ENCODE measurements at places on chromosomes 6 and 20.

GRCh38 chr6:39920157-39920556 lies 14.1 kb downstream of the MOCS1 start:
- no peak for DNase-seq

DNA sequence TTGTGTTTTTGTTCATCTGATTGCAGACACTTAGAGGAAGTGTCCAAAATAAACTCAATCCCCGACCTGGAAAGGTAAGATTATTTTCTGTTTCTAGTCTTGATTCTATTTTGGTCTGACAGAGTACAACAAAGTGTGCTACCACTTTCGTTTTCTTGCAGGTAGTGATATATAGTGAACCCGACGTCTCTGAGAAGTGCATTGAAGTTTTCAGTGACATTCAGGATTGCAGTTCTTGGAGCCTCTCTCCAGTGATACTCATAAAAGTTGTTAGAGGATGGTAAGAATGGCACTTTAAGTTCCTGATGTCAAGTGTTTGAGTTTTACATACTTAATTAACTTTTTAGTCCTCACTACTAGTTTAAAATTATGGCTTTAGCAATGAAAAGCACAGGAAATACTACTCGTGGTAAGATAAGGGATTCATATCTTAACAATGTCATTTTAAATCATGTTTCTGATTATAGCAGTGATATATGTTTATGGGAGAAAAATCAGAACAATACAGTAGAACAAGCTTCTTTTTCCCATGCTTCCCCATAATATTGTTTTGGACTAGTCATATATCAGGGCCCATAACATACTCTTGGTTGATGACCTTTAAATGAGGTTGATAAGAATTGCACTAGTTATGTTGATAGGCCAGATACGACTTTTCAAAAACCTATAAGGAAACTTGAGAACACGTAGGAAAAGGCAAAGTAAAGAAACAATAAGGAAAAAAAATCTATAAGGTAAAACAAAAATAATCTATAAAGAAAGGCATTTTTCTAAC lies 104.0 kb downstream of the RTN4IP1 start:
- no peak for DNase-seq

- DNase-seq: no peak
Measured at GRCh38 chr20:41344938-41345728, 4.5 kb downstream of the LPIN3 start.

- DNase-seq: no peak
Measured at GRCh38 chr20:63066506-63067265, 59.9 kb upstream of the BHLHE23 start.

DNA sequence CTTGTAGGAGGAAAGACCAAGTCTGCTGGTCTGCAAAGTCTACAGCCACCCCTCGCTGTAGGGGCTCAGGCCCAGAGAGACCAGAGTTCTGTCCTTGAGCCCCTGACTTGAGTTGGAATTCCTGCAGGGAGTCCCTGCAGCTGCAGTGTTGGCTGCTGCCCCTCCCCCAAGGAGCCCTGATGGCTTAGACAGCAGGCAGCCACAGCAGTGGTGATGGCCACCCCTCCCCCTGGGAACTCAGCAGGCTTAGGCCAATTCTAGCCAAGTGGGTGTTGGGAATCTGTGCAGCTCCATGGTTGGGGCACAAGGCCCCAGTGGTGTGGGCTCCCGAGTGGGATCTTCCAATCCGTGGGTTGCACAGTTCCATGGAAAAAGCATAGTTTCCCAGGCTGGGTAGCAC lies 345.4 kb downstream of the CD109 start:
- no peak for DNase-seq

- DNase-seq: no peak
Measured at GRCh38 chr20:48492715-48493070, 335.1 kb downstream of the PREX1 start.

DNA sequence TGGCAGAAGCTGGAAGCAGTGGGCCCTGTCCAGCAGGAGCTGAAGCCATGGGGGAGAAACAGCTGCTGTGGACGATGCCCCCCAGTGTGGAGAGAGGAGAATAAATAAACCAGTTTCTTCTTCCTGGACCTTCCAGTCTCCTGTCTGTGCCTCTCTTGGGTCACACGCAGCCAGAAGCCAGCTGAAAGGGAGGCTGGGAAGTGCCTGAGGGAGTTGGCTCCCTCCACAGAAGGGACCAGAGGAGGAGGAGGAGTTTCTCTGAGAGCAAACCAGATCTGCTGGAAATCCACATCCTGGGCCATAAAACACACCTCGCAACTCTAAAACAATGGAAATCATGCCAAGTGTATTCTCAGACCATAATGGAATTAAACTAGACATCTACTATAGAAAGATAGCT lies 577.0 kb downstream of the CDH26 start:
- no peak for DNase-seq

DNA sequence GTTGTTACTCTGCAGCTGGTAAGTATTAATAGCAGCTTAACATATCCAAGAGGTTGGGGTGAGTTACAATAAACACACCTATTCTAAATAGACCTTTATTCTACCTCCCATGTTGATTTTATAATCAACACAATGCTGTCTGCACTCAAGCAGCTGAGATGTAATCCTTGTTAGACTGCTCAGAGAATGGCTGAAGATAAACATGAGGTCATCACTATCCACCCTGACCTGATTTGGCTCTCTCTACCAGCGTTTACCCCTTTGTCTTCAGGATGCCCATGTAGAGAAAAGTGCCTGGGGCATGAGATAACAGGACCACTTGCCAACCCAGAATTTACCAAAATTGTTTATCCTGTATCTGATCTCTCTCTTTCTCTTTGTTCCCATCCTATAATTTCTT lies 220.7 kb upstream of the DEFB112 start:
- DNase-seq: no peak

DNA sequence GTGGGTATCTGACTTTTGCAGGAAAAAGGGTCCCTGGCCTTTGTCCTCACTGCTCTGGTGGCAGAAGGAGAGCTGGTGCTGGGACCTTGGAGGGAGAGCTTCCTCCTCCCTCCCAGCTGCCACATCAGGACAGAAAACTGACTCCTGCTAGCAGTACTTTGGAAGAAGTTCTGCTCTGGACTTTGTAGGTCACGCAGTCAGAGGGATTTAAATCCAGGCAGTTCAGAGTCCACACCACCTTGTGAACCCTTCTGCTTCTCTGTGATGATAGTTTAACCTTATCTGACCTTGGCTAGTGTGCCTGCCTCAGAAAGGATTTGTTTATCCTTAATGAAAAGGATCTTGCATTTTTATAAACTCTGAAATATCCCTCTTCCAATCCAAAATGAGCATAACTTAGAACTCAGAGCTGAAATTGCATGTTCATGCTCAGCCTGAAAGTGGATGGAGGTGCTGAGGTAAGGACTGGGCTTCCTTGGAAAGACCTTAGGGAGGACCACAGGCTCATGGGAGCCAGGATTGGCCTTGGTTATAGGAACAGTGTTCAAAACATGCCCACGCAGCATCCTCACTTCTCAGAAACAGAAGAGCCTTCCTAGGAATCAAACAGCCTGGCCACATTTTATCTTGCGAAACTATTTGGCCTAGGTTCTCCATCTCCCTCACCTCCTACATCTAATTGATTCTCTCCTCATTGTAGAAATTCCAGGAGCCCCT lies 123.9 kb upstream of the SASH1 start:
- no peak for DNase-seq

GRCh38 chr20:62433658-62434497 lies 6.5 kb upstream of the RBBP8NL start:
- DNase-seq: no peak

- DNase-seq: no peak
Measured at GRCh38 chr20:58308290-58308679, 1.2 kb upstream of the RAB22A start.

DNA sequence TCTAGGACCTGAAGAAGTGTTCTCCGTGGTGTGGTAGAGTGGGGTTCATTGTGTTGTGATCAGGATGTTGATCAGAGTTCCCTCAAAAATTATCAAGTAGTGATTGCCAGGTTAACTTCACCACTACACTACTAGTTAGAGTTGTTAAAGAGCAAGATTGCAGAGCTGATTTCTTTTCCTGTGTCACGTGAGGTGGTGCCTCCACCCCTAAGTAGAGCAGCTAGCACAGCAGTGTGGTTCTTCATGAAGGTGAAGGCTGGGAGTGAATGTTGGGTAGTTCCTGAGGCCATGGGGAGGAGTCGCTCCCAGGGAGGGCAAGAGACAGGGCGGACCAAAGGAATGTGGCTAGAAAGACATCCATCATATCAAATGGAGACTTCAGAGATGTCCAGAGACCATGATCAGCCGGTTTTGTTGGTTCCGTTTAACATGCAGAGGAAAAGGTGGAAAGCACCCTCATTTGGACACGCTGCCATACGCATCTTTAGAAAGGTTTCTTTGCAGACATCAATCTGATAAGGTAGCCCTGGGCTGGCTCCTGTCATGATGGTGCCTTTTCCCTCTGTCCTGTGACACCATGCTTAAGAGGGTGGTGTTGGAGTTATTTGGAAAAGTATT lies 79.2 kb upstream of the IYD start:
- no peak for DNase-seq
